ENCODE measurements at places on chromosomes 7 and 10.

- no peak for DNase-seq
These were observed 181.8 kb downstream of the DGKB start for GRCh38 chr7:14720785-14721184.

DNA sequence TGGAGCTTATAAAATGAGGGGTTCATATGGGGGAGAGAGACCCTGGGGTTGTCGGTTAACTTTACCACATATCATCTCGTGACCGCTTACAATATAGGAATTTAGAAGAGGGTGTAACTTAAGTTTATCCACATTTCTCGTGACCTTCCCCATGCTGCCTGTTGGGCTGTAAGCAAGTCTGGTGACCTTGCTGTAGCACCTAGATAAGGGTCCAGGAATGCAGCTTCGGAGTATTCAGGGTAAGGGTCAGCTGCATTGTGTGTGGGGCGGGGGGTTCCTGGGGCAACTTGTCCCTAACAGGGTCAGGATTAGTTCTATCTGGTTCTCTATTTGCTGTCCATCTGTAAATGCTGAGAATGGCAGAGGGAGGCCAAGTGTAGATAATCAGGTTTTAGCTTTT is 1.3 kb upstream of the CHST3 start:
- DNase-seq, result no peak

GRCh38 chr10:93897070-93897780 is 3.4 kb downstream of the SLC35G1 start:
- no peak for DNase-seq

- DNase-seq, result no peak
These were observed 33.1 kb downstream of the ADD3 start for GRCh38 chr10:110040767-110041478.

DNA sequence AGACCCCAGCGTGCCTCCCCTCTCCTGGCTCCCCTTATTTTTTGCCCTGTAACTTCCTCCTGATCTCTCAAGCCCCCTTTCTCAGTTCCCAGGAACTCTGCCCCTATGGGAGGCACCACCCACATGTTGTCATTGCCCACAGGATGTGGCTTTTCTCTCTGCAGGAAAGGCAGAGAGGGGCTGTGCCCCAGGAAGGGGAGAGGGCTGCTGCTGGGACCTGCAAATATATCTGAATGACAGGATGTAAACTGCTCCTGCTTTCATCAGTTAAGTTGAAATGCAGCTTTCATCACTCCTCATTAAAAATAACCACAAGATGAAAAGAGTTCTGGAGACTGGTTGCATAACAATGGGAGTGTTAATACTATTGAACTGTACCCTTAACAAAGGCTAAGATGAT is 103.3 kb downstream of the CLEC2L start:
- no peak for DNase-seq

DNA sequence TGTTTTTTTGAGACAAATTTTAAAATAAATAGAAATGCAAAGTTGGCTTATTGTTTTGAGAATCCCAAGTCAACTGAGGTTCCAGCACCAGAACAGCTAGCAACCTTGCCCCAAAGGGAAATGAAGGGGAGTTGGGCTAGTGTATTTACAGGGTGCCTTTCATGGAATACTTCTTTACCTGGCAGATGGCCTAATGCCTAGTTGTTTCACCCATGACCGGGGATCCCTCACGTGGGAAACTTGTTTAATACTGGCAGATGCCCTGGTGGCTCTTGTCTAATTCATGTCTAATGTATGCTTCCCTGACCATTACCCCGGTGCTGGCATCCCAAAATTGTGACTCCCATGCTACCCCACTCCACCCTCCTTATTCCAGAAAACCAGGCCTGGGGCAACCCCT is 861.1 kb upstream of the ZWINT start:
- no peak for DNase-seq

- DNase-seq, result no peak
These were observed 47.5 kb upstream of the DDC start for GRCh38 chr7:50612704-50613103.

All from fibroblast of skin of left biceps (primary cell).